Fibroblast of skin of right quadriceps (primary cell): ENCODE measurements at places on chromosomes 6 and 20.
A peak's percentile ranks its signal among the peaks of the same experiment; 100 is the strongest.

GRCh38 chr6:83221889-83222479 is 28.8 kb downstream of the RWDD2A start:
- DNase-seq: peak; percentile 43

DNA sequence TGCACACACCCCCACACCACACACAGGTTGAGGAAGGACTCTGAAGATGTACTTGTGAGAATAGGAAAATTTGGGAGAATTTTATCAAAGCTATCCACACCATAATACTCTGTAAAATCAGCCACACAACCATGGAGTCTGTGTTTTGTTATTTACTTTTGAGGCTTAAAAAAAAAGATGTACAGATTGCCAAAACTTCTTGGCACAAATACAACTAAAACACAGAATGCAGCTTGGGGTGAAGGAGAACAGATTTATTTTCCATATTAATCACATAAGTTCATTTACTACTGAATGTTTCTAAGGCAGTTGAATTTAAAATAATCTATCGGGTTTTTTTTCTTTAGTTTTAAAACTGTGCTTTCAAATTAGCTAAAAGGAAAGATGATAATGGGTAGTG is 32.8 kb upstream of the KCNQ5 start:
- peak; percentile 10 for DNase-seq

GRCh38 chr6:122717350-122717749 is 62.2 kb upstream of the FABP7 start:
- peak; percentile 55 for DNase-seq

DNA sequence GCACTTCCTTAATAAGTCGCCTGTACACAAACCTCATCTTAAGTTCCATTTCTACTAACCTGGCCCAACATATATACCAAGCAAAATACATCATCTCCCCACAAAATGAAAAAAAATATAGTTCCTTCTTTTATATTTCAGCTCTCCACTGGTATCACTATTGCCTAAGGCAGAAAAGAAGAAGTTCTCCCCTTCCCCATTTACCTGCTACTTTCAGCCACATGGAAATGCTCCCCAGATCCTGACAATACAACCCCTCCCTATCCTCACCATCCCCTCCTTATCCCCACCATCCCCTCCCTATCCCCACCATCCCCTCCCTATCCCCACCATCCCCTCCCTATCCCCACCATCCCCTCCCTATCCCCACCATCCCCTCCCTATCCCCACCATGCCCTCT is 175.7 kb downstream of the LINC00237 start:
- DNase-seq: no peak

DNA sequence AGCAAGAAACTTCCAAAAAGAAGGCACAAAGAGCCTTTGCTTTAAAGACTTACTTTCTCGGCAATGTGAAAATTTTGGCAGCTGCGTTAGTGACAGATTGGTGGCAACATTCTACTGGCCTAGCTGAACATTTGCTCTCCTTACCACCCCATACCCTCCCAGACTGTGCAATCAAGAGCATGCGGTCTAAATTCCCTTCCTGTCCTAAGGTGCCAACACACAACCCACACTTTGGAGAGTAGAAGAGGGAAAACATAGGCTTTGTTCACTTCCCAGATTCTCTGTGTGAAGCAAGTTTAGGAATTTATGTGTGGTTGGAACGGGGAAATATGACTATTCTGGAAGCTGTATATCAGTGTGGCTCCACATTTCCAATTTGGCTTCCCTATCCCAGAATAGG is 29.8 kb upstream of the NEDD9 start:
- DNase-seq: no peak

GRCh38 chr6:54935739-54936138 is 89.2 kb downstream of the FAM83B start:
- DNase-seq: peak; percentile 62

- DNase-seq: no peak
These were observed 258.3 kb upstream of the PMEPA1 start for GRCh38 chr20:57968120-57968519.

DNA sequence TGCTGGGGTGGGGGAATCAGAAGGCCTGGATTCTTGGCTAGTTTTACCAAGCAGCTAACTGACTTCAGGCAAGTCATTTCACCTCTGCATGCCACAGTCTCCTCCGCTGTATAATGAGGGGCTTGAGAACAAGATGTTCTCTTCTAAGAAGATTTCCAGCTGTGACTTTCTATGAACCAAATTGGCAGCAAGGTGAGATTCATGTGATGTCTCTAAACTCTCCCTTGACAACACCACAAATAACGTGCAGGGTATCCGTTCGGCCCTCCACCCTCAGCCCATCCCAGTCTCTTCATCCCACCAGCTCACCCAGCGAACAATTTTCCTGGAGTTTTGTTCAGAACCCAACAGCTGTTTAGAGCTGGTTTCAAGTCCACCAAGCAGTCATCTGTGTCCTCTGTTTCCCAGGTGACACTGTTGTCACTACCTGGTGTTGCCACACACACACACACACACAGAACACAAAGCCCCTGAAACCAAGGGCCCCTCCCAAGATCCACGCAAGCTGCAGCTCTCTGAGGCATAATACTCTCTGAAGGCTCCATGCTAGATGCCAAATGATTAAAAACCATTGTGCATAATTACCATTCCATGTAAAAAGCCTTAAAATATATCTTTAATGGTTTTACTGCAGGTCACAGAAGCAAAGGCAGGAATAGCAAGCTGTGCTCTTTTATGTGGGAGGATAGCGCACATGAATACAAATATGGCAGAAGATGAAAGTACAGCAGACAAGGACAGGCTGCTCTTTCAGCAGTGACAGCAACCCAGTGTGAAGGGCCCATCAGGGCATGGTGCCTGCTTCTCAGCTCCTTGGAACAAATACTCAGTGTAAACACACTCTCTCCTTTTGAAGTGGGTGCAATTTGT is 48.2 kb downstream of the ARHGAP18 start:
- no peak for DNase-seq

DNA sequence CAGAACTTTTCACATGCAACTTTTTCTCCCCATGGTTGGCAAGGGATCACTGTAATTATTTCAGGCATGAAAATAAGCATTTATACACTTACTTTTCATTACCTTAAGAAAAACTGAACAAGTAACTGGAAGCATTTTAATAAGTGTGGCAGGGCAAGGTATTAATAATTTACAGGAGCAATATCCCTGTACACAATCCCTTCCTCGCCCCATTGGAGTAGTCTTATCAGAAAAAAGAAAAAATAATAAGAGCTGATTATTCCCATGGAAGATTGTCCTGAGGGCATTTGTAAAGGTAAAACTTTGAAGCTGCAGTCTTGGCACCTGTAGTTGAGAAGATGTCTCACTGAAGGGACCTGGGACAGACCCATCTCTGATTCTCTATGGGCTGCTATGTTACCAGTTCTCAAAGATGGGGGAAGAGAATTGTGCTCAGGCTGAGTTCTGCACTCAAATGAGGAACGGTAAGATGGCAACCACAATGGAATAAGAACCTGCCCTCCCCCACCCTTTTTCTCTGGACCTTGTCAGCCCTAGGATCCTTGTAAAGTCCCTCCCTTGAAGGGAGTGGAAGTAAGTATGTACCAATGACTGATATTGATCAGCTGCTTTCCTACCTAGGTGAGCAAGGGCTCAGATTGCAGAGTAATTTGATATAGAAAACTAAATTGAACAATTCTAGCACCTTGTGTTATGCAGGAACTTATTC is 70.0 kb upstream of the AHI1 start:
- DNase-seq: no peak

- no peak for DNase-seq
These were observed 34.0 kb downstream of the KDM1B start for GRCh38 chr6:18189196-18189595.

DNA sequence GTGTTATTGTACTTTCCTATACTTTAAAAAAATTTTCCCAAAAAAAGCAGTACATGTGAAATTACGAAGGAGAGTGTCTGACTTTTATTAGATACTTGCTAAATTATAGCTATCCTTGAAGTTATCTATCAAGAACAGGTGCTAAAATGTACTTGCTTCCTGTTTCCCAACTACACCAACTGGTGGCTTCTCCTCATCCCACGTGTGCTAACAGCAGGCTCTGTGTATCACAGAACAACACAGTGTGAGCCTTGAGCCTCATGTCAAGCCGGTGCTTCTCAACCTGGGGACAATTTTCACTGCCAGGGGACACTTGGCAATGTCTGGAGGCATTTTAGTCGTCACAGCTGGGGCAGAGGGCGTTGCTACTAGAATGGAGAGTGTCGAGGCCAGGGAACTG is 36.2 kb upstream of the CDYL start:
- DNase-seq: no peak

DNA sequence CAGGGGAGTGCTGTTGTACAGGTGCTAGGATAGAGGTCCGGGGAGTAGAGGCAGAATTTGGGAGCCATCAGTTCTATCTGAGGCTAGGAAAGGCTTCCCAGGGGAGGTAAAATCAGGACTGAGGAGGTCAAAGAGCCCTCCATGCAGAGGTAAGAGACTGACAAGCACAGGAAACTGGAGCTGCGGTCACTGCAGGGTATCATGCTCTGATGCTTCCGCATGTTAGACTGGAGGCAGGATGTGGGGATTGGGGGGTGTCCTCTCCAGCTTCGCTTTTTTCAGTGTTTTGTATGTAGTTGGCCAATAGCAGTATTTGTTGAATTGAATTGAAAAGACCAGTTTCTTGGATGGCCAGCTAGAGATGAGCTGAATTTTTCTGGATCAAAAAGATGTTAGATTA is 87.8 kb downstream of the SLC22A3 start:
- DNase-seq: no peak

DNA sequence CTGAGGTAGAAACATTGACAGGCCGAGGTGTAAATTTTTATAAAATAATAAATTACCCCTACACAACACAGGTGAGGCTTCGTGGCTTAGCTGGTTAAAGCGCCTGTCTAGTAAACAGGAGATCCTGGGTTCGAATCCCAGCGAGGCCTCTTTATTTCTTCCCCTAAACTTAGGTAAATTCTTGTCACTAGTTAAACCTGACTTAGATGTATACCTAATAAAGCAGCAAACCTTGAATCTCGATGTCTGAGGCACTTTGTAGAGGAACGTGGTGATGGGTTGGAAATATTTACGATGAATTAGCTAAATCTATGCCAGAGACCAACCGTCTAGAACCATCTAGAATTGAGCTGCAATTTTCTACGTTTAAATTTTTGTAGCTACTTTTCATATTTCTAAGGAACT is 185.6 kb downstream of the OR2B2 start:
- DNase-seq: no peak

DNA sequence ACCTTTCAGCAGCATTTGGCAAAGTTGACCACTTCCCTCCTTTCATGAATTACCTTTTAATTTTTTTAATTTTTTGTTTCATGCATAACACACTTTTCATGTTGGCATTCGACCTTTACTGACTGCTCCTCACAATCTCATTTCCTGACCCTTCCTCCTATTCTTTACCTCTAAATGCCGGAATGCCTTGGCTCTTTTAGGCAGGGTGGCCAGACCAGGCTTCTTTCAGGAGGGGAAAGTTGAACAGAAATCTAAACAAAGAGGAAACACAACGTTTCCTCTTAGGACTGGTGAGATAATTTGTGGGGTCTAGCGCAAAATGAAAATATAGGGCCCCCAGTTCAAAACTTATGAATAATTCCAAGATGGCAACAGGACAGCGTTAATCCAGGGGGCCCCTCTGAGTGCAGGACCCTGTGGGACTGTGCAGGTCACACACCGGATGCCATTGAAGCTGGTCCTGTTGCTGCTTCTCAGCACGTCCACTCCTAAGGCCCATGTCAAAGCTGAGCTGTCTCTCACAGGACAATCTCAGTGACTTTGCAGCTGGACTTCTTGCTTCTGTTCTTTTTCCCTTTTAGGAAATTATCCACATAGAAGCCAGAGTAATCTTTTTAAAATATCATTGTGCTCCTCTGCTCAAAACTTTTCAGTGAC is 313.8 kb downstream of the HDGFL1 start:
- no peak for DNase-seq

- DNase-seq: no peak
These were observed 36.1 kb downstream of the MDFI start for GRCh38 chr6:41674231-41675000.

DNA sequence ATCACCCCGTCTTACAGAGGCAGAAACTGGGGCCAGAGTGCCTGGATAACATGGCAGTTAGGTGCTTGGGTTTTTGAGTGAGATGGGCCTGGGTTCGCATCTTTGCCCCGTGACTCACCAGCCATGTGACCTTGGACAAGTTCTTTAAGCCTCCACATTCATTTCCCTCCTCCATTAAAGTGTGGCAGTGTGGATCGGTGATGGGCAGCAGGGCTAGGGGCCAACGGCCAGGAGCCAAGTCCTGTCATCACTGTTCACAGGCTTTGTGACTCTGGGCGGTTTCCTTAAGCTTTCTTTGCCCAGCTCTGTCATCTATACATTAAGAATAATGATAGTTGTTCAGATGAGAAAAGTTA is 85.5 kb upstream of the PMEPA1 start:
- DNase-seq: peak; percentile 9

GRCh38 chr20:63547725-63548480 is at the start of gene SRMS:
Gene SRMS (minus strand): TSS chr20:63547749. CDS start chr20:63547463, 286 bp downstream.
- DNase-seq: no peak

DNA sequence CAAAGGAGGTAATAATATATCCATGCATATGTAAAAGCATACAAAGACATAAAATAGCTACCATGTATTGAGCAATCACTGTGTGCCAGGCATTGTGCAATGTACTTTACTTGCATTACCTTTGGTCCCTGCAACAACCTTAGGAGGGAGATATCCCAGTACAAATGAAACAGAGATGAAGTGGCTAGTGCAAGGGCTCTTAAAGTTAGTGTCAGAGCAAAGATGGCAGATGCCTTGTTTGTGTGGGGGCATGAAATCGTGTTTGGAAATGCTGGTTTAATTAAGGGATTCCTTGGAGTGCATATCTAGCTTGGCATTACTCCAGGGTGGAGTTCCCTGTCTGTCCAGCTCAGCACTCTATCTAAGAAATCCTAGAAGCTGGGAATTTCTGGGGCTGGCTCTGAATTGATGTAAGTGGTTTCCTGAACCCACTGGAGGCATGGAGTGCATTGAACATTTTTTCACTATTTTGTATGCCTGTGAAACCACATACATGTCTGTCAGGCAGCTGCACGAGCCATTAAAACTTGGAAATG is 9.8 kb downstream of the PAQR8 start:
- DNase-seq: peak; percentile 53

DNA sequence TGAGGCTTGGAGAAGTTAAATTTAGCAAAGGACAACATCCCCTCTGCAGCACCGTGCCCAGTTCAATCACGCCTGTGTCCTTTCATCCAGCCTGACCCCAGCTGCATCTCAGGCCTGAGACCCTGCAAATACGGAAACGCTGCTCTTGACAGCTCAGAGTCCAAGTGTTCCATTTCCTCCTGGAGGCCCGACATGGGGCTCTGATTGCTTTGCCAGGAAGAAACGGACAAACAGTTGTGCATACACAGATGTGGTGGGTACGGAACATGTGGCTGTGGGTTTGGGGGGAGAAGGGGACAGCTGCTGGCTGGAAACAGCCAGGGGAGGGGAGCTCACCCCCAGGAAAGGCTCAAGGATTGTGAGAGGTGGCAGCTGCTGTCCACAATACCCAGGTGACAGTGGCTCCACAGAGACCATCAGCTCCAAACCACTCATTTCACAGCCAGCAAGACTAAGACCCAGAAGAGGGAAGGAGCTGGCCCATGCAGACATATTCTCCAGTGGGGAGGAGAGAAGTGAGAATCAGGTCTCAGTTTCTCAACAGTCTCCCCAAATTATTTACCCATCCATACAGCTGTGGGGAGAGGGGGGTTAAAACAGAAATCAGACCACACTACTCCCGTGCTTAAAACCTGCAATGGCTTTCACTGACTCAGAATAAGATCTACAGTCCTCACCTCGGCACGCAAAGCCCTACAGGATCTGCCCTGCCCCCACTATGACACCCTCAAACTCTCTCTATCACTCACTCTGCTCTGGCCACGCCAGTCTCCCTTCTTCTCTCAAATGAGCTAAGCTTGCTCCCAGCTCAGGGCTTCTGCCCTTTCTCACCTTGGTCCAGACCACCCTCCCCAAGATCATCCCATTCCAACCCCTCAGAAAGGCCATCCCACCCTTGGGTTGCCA is 89.1 kb downstream of the PREX1 start:
- no peak for DNase-seq
